ENCODE measurements at places on chromosomes 3 and 15. TPM values are rescaled to one million over a fixed set of nuclear protein-coding genes. Genes with fewer than 3 reads are reported as not detected.

Gene SRGAP3
- total RNA-seq, result 17.9 TPM

Gene C3orf49
- total RNA-seq, result not detected

Gene SPINK8
- total RNA-seq, result not detected

Gene DENND6A
- 20.3 TPM for total RNA-seq

Gene STIMATE
- total RNA-seq, result 17.2 TPM

Gene PLA2G4D
- 0.07 TPM for total RNA-seq

DNA sequence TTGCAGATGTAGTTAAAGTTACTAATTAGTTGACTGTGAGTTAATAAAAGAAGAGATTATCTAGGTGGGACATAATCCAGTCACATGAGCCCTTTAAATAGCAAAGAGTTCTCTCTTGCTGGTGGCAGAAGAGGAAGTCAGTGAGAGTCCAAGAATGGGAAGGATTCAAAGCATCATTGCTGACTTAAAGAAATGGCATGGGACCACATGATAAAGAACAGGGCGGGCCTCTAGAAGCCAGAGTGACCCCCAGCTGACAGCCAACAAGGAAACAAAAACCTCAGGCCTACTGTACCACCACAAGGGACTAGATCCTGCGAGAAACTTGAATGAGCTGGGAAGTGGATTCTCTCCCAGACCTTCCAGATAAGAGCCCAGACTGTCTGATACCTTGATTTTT is 447.2 kb upstream of the CCDC54 start:
- no peak for DNase-seq

DNA sequence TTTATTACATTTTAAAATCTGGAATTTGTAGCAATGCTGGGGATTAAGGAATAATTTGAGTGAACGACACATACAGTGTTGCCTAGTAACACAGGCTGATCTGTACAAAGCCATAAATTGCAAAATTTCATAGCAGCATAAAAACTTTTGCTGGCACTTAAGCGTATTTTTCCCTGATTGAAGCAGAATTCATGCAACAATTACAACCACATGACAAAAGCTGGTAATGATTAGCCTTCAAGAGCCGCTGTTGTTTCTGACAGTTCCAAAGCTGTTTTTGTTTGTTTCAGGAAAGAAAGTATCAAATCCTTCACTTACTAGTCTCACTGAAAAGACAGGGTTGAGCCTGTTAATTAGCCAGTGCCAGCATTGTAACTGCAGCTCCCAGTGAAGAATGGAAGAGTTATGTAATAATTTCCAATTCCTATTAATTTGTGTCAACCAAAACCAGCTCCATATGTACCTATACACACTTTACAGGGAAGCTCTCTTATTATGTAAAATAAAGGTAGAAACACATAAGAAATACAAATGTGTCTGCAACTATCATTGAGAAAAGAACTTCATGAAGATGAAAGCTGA is 60.7 kb downstream of the AGTR1 start:
- DNase-seq, result no peak

- DNase-seq, result peak; percentile 55
Measured at GRCh38 chr3:152232679-152233078, 36.0 kb upstream of the MBNL1 start.

DNA sequence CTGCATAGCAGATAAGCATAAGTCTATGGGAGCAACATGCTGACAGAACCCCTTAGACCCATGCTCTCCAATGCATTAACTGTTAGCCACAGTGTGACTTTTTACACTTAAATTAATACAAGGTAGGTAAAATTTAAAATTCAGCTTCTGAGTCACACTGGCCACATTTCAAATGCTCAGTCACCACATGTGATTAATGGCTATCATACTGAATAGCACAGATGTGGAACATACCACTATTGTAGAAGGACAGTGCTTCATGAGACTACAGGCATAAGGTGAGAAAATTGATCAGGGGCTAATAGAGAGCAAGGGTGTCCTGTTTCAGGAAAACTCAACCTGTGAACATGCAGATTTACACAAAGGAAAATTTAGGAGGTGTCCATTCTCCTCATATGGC is 357.0 kb upstream of the SEMA6D start:
- DNase-seq, result peak; percentile 55

- DNase-seq, result peak; percentile 72
Measured at GRCh38 chr3:194872669-194872977, 186.9 kb downstream of the FAM43A start.

GRCh38 chr15:50307799-50308198 is 42.3 kb upstream of the HDC start:
- no peak for DNase-seq

DNA sequence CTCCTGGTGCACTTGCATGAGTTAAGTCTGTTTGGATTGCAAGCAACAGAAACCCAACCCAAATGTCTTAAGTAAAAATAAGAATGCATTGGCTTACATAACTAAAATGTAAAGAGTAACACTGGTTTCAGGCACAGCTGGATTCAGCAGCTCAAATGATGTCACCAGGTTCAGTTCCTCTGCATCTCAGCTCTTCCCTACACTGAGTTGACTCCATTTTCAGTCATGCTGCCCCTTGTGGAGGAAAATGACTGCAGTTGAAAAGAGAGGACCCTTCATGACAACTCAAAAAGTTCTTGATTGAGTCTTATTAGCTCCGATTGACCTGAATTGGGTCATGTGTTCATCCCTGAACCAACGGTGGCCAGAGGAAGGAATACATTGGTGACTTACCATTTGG is 138.5 kb upstream of the ABI3BP start:
- DNase-seq, result no peak

- DNase-seq, result peak; percentile 88
Measured at GRCh38 chr3:172103724-172104123, 64.3 kb downstream of the FNDC3B start.

DNA sequence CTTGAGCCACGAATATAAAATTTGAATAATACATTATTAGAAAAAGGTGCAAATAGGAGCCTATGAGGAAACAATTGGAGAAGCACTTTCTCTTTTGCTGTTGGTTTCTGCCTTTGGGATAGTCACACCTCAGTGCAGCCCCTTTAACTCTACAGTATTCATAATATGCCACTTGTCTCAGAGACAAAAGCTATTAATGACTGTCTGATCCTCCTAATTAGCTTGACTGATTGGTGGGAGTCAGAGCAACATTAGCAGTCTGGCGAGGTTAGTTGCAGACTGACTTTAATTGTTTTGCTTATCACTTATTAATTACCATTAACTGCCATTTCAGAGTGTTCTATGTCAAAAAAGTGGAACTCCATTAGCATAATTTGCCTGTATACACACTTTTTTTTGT is 225.0 kb upstream of the ARHGEF26 start:
- DNase-seq, result no peak

- DNase-seq, result no peak
Measured at GRCh38 chr15:48090666-48091065, 30.1 kb upstream of the SLC24A5 start.

- DNase-seq, result peak; percentile 6
Measured at GRCh38 chr3:63493101-63493500, 159.4 kb upstream of the SNTN start.

- peak; percentile 90 for DNase-seq
Measured at GRCh38 chr15:29670998-29671981, 151.0 kb downstream of the TJP1 start.

- no peak for DNase-seq
Measured at GRCh38 chr15:80942746-80943565, 46.7 kb downstream of the MESD start.

- no peak for DNase-seq
Measured at GRCh38 chr3:61828184-61828874, 267.0 kb downstream of the PTPRG start.

GRCh38 chr3:64093825-64094712 is 70.8 kb upstream of the PSMD6 start:
- no peak for DNase-seq

GRCh38 chr15:46735115-46735514 is 982.2 kb upstream of the SEMA6D start:
- DNase-seq, result no peak

DNA sequence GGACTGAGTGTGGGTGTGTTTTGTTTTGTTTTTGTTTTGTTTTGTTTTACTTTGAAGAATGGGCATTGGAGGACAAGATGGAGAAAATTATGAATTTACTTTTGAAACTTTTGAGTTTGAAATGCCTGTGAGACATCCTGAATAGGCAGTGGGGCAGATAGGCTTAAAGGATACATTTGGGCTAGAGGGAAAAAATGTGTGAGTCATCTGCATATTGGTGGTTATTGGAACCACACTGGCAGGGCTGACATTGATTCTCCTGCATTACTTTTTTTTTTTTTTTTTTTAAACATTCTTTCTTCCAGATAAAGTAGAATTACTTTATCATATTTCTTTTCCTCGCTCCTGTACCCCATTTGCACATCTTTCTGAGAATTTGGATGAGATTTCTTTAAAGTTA is 56.1 kb downstream of the CALML4 start:
- DNase-seq, result peak; percentile 33

Measured in foreskin keratinocyte (primary cell).